ENCODE measurements at places on chromosomes 7 and 10.

GRCh38 chr10:88332503-88333247 lies 250.4 kb downstream of the RNLS start:
- no peak for DNase-seq

- no peak for DNase-seq
These were observed 95.3 kb downstream of the CUX1 start for GRCh38 chr7:101912716-101913110.

GRCh38 chr10:70132098-70133029 lies at the start of gene AIFM2:
AIFM2 (minus strand) TSS chr10:70132825; CDS start chr10:70124084, 8,741 bp downstream.
- DNase-seq: peak; percentile 30

- DNase-seq: no peak
These were observed 24.8 kb downstream of the TBC1D12 start for GRCh38 chr10:94427166-94427565.

DNA sequence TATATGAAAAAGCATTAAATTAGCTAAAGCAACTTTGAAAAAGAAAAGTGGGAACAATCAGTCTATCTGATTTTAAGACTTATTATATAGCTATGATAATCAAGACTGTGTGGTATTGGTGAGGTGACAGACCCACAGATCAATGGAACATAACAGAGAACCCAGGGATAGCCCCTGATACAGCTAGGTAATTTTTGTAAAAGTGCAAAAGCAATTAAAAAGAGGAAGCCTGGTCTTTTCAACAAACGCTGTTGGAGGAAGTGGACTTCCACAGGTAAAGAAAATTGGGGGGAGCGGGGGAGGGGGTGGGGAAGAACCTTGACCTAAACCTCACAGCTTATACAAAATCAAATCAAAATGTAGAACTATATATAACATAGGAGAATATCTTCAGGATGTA lies 45.4 kb downstream of the GNA12 start:
- DNase-seq: no peak

DNA sequence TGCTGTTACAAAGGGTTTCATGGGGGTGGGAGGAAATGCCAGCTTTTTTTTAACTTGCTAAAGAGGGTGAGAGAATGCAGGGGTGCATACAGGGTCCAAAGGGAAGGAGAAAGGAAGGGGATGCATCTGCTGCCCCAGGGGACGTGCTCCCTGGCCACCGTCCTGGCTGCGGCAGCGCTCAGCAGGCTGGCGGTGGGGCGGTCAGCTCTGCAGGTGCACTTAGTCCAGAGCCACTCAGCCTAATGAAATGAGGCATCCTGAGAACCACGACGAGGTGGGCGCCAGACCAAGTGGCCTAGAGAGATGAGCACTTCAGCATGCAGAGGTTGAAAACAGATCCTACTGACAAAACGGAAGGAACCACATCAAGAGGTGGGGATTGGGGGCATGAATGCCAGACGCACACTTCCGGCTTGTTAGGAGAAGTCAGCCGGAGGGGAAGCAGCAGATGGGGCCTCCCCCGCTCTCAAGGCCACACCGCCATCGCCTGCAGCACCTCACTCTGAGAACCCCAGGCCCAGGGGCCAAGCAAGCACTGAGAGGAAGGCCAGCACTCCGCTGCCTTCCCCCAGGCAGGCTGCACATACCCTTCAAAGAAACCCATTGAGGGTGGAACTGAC lies 94.5 kb downstream of the MAD1L1 start:
- peak; percentile 71 for DNase-seq

- DNase-seq: no peak
These were observed 184.7 kb upstream of the FZD1 start for GRCh38 chr7:91079487-91079886.

GRCh38 chr7:139635526-139636302 lies 112.2 kb downstream of the CLEC2L start:
- DNase-seq: peak; percentile 85

GRCh38 chr7:7529328-7529727 lies 6.3 kb downstream of the COL28A1 start:
- DNase-seq: no peak

DNA sequence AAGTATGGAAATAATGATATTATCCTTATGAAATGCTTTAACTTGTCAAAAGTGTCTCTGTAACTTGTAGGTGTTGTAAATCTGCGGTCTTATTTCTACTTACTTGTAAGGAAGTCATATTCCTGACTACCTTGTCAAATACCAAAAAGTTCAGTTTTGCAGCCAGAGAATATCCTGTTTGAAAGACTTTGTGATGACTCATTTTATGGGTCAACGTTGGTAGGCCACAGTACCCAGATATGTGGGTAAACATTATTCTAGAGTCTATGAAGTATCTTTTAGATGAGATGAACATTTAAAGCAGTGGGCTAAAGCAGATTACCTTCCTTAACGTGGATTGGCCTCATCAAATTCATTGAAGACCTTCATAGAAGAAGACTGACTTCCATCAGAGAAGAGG lies 195.3 kb downstream of the PPP1R9A start:
- no peak for DNase-seq

GRCh38 chr7:99402854-99403253 lies 5.5 kb downstream of the PDAP1 start:
- DNase-seq: no peak

GRCh38 chr7:117230276-117231046 lies 92.4 kb downstream of the WNT2 start:
- no peak for DNase-seq

DNA sequence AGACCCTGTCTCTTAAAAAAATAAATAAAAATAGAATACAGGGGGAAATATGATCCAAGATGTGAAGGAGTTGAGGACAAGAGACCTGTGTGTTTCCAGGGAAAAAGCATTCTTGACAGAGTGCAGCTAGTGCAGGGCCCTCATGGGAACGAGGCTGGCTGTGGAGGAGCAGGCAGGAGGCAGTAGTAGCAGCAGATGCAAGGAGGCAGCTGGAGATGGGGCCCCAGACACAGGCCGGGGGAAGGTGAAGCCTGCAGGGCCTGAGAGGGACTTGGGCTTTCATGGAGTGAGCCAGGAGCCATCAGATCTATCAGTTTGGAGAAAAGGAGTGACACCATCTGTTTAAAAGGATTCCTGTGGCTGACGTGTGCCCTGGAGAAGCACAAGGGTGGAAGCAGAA lies 71.4 kb upstream of the ZNF438 start:
- DNase-seq: no peak

GRCh38 chr7:150515248-150516147 lies 826 bp downstream of the GIMAP7 start:
- peak; percentile 36 for DNase-seq

GRCh38 chr10:104897696-104898095 lies 256.6 kb downstream of the SORCS3 start:
- DNase-seq: no peak

DNA sequence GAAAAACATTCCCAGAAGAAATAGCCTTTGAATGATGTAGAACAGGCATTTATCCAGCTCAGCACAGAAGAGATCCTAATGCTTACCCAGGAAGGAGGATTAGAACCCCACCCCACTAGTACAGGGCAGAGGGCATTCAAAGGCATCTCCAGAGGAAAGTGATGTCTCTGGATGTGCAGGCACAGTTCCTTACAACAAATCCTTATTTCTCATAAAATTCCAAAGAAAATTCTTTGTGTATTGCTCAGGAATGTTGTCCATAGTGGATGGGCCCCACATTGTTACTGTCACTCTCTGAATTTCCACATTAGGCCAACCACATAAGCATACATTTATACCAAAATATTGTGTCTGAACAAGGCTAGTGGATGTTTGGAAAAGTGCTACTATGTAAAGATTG lies 243.0 kb downstream of the ADRA2A start:
- DNase-seq: no peak

DNA sequence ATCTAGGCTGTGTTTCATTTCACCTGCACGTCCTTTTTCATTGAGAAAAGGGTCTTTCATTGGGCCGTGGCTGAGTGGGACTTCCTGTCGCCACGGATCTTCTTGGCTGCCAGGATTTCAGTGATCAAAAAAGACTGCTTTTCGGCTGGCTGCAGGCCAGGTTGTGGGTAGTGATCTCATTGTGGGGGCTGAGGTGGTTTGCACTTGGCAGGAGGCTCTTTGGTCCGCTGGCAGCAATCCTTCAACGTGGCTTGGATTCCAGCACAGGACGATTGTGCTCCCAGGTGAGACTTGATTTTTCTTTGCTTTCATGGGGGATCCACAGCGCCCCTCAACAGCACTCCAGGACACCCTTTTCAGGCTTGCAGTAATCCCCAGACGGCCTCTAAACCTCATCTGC lies 29.0 kb upstream of the ZNF273 start:
- no peak for DNase-seq

- no peak for DNase-seq
These were observed 1.3 kb downstream of the CUL1 start for GRCh38 chr7:148699782-148700629.

- no peak for DNase-seq
These were observed 14.9 kb downstream of the DUSP5 start for GRCh38 chr10:110512461-110513187.

DNA sequence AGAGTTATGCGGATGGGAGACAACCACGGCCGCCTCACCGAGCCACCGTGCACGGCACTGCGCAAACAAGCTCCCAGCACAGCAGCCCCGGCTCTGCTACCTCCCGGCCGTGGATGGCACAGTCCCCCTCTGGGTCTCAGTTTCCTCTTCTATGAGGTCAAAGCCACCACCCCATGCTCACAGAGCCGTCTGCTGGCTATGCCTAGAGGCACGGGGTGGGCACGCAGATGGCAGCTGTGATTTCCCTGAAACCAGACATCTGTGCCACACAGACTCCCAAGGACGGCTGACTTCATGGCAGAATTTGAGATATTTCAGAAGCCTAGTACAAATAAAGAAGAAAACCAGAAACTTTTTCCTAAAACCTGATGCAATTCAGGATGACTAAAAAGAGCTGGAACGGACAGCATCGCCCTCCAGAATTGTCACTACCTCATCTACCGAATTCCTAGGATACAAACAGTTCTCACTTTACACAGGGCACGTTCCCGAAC lies 73.2 kb downstream of the AMZ1 start:
- no peak for DNase-seq

GRCh38 chr10:95605163-95605562 lies 44.0 kb upstream of the SORBS1 start:
- no peak for DNase-seq

- DNase-seq: no peak
These were observed 71.0 kb upstream of the GTF2I start for GRCh38 chr7:74586258-74587175.

DNA sequence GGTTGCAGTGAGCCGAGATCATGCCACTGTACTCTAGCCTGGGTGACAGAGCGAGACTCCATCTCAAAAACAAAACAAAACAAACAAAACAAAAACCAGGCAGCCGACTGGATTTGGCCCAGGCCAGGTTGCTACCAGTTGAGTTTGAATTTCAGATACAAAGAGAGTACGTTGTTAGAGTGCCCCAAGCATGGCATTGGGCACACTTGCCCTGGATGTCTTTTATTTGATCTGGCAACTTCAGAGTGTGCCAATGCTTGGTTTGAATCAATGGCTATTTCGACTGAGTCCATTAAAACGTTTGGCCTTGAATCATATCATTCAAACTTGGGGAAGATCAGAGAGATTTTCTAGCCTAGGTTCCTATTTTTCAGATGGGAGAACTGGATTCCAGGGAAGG lies 213.4 kb upstream of the SHH start:
- no peak for DNase-seq

DNA sequence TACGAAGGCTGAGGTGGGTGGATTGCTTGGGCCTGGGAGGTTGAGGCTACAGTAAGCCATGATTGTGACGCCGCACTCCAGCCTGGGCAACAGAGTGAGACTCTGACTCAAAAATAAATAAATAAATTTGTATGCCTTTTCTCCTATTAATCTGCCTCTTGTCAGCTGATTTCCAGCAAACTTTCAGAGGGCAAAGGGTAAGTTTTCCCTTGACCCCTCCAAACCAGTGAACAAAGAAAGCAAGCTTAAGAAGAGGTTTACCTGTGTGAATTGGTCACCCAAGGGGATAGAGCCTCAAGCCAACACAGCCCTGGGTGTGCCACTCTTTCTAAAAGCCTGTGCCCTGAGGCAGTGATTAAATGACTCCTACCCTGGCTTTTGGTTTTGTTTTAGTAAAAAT lies 30.8 kb downstream of the GOT1 start:
- DNase-seq: no peak

DNA sequence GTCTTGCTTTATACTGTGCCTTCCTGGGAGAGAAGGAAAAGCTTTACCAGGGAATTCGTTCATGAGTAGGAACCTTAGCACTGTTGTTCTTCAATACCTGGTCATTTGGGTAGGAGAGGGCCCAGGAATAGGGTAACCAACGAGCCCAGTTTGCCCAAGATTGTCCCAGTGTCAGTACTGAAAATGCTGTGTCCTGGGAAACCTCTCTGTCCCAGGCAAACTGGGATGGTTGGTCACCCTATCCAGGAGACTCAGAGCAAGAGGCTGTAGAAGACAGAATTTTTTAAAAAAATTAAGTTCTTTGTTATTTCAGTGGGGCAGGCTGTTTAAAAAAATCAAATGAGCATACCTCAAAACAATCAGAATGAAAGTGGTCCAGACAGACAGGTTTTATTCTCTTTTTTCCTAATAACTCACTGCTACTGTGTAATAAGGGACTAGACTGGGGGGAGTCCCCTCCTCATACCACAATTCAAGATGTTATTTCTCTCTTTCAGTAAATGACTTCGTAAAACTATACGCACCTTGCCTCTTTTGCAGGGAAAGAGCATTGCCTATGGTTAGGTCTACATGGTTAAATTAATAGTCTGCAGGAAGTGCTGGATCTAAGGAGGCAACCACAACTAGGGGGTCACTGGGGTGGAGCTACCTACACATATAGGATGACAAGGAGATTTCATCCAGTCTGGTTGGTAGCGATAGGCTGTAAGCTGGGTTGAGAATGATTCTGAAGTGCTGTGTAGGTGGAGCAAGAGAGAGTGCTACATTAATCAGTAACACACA lies 41.1 kb upstream of the FAM133B start:
- no peak for DNase-seq

- DNase-seq: no peak
These were observed 712.1 kb downstream of the PHTF2 start for GRCh38 chr7:78510580-78511188.

DNA sequence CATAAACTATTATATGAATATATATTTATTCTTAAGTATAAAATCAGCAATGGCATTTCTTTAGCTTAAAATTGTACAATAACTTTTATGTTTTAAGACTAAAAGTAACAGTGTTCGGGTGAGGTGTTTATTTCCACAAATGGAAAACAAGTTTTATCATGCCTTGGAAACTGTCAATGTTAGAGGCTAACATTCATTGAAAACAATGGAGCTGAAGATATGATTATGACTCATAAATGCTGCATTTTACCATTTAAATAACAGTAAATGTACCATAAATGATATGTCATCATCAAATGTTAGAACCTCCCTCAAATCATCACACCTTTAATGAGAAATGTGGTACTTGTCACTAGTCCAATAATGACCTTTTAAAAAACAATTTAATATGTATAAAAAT lies 897.3 kb downstream of the PCDH15 start:
- DNase-seq: no peak

DNA sequence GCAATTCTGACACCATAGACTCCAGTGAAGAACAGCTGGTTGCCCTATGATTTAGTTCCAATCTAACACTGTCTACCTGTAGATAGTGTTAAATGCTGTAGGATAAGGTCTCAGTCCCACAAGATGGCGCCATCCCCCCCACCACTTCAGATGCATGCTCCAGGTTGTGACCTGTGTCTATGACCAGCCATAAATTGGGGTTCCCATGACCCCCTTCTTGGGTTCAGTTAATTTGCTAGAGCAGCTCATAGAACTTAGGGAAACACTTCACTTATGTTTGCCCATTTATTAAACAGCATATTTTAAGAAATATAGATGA lies 13.1 kb downstream of the CCSER2 start:
- no peak for DNase-seq

All from activated CD4-positive, alpha-beta T cell treated with anti-CD3 and anti-CD28 coated beads, Interleukin-2, amount 10 ng/mL, durations not matched to agents 7 days and 5 days (primary cell).